ENCODE measurements at places on chromosomes 1 and 21.

GRCh38 chr1:116218922-116219321, 107.7 kb downstream of the MAB21L3 start:
- DNase-seq = no peak

DNA sequence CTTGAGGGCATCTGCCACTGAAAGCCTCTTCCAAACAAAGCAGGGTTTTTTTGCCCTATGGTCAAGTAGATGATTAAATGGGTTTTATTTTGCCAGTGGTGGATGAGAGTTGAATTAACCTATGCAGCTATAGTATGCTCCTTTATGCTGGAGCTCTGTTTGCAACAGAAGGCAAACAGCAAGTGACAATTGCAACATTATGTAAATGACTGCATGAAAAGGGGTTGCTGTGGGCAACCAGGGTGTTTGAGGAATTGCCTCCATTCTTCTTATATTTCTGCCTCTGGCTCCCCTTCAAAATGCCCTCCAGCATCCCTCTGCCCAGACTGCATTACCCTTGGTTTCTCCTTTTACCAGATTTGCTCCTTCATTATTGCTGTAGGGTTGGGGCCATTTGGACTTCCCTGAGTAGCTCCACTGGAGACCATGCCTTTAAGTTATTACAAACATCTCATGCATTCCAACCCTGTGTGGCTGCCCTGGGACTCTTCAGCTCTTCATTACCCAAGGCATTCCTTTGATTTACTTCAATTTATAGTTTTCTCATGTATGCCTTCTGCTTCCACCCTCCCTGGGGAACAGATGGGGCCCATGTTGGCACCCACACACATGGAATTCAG, 398.4 kb downstream of the PRDM2 start:
- DNase-seq = no peak

- no peak for DNase-seq
These were observed 13.0 kb downstream of the IFI6 start for GRCh38 chr1:27658951-27659496.

GRCh38 chr1:50420689-50421365, 2.4 kb downstream of the DMRTA2 start:
- no peak for DNase-seq

DNA sequence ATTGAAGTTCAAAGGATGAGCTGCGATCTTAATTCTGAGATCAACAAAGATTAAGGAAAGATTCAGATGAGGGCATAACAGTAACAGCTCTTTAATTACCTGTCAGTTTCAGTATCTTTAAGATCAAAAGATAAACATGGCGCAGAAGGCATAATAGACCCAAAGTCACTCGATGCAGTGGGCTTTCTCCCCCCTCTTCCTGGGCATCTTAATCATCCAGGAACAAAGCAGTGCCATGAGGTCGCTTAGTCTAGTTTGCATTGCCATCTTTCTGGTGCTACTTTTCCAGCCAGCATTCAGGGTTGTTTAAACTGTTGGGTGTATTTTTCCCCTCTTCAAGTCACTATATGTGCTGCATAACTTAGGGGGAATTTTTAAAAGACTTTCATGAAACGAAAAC, 72.3 kb downstream of the HUNK start:
- DNase-seq = no peak

DNA sequence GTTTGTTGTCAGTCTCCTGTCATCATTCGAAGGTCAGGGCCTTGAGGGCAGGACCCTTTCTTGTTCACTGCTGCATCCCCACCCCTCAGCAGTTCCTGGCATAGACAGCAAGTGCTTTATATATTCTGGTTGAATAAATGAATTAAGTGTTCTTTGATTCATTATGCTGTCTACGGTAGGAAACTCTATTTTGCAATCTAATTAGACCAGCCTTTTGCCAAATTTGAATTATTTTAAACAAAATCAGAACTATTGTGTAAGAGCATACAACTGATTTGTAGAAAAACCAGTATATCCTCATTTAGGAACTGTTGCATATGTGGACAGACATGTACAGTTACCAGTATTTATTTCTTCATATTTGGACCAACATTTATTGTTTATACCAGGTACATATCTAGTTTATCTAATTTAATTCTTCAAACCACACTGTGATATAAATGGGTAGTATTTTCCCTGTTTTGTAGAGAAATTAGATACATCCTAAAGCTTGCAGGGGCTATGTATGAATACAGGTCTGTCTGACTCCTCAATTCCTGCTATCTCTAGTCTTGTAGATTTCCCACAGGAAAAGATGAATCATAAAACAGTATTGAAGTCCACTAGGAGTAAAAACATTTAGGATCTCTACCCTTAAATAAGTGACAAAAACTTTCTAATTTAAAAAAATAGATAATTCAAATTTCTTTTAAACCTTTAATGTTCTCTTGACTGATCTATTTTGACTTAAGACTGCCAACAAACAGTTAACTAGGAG, 10.4 kb downstream of the MGST3 start:
- no peak for DNase-seq

- no peak for DNase-seq
These were observed 255.4 kb upstream of the PLXNA2 start for GRCh38 chr1:208499601-208500000.

GRCh38 chr1:155172732-155173477, at the start of gene KRTCAP2:
Gene KRTCAP2, minus strand, starts transcription at chr1:155173304. Its CDS starts 80 bp downstream, at chr1:155173224.
- peak; percentile 88 for DNase-seq

- no peak for DNase-seq
These were observed 178.4 kb upstream of the TMEM51 start for GRCh38 chr1:14975119-14975518.

DNA sequence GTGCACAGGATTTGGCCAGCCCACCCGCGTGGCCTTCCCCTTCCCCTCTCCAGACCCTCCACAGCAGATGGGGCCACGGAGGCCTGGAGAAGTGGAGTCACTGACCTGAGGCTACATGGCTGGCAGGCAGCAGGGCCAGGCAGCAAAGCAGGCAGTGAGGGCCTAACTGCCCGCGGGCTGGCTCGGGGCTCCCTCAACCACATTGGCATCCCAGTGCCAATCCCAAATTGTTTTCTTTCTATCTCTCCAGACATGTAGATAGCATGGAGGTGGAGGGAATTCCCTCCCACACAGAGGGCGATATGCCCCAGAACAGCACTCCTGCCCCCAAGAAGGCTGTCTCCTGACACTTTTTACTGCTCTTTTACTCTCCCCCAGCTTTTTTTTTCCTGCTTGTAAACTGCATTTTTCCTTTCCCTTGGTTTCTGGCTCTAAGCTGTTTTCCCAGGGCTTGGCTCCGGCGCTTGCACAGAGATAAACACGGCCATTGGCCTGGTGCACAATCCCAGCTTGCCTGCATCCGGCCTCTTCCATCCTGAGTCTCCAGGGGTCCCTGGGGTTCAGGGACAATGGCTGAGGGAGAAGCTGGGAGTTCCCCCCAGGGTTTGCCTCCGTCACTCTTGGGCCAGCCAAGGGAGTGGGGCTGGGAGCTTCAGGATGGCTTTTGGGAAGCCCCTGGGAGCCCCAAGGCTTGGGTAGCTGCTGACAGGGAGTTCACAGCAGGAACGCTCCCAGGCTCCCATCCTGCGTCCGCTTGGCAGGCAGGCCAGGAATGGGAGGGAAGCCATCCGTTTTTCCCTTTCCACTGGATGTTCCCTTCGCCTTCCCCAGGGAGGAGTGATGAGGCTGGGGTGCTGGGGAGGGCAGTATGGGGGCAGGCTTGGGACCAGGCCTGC, 7.0 kb downstream of the EPHX1 start:
- DNase-seq = no peak

DNA sequence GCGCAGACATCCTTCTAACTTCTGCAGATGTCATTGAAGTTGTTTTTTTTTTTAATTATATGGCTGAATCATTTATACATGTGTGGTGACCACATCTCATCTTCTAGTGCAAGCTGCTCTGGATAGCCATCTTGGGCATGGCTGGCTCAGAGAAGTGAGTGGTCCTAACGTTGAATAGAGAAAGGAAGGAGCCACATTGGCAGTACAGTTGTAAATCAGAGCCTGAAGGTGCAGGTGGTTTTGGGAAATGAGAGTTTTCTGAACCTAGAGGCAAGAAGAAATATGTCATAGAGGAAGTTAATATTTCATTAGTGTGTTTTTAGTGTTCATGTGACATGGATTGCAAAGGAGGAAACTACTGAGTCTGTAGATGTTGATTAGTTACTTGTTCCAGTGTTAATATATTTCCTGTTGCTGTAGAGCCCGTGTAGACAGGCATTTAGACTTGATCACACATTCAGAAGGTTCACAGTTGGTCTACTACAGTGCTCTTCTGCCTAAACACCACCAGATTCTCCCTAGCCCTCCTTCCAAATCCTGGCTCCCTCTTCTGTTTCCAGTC, 163.7 kb downstream of the ROR1 start:
- no peak for DNase-seq

- no peak for DNase-seq
These were observed 18.0 kb downstream of the PADI2 start for GRCh38 chr1:17101261-17101660.

DNA sequence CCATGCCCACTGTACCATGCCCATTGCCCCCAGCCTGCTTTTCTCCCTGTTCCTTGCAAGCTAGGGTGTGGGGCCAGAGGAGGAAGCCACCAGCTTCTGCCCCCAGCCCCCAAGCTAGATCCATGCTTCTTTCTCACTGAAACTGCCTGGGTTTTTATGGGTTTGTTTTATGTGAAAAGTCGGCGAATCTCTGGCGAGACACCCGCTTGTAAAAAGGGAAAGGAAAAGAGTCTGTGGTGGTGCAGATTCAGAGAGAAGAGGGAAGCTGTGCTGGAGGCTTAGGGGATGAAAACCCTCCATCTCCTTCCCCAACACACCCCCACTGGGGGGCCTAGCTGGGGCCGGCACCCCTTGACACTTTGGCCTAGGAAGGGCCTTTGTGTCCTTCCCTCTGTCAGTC, 26.2 kb downstream of the GRHL3 start:
- no peak for DNase-seq

DNA sequence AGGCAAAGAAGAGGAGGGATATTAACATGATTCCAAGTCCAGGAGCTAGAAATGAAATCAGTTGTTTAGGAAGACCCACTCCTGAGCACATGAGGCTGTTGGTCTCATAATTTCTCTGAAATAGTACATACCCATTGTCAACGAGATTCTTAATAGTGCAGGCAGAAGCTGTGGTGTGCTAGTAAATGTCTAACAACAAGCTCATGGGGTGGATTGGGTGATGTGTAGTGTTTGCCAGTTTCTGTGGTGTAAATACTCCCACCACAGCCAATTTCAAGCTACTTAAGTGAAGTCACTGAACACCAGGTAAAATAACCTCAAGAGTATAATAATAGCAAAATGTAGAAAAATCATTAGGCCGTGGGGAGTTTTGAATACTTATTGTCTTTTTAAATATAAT, 42.0 kb downstream of the SYF2 start:
- DNase-seq = no peak

DNA sequence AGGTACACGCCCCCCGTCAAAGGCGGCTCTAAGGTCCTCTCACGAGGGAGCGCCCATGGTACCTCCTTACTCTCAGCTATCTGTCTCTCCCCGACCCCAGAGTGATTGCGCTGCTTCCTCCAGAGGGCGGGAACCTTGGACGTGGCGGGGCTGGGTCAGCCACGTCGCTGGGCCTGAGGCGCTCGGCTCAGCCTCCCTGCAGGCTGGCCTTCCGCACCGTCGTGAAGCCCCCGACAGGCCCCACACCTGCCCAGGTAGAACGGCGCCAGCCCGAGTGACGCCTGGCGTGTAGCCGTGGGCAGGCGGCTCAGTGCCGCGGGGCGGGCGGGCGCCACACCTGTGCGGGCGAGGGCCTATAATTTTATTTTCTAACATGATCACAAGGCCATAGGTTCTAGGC, 122.2 kb upstream of the BEND5 start:
- DNase-seq = no peak

- no peak for DNase-seq
These were observed 610.6 kb upstream of the ZP4 start for GRCh38 chr1:238501290-238501689.

DNA sequence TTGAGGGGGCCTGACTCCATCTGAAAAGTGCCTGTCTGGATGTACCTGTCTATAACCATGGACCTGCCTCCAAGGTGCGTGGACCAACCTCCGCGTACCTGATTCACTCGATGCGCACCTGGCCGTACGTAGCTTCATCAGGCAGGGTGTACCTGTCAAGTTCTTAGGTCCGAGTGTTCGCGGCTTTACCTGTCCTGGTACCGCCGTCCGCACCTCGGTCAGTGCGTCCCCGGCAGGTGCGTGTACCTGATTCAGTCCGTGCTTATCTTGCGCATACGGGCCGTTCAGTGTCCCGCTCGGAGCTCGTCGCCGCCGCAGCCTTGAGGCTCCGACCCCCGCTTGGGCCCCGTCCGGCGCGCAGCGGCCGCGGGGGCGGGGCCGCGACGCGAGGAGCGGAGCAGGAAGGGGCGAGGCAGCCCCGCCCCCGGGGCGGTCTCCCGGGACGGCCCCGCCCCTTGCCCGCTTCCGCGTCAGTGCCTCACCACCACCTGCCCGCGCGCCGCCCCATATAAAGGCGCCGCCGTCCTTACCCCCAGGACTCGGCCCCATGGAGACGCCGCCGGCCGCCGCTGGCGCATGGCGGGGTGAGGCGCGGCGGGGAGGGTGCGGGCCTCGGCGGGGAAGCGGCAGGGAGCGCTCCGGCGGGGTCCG, at the start of gene ZC3H12A:
Gene ZC3H12A, plus strand, starts transcription at position 535 of the 651 bp plus-strand sequence. CDS start 917 bp downstream, outside the sequence.
- DNase-seq = peak; percentile 85

DNA sequence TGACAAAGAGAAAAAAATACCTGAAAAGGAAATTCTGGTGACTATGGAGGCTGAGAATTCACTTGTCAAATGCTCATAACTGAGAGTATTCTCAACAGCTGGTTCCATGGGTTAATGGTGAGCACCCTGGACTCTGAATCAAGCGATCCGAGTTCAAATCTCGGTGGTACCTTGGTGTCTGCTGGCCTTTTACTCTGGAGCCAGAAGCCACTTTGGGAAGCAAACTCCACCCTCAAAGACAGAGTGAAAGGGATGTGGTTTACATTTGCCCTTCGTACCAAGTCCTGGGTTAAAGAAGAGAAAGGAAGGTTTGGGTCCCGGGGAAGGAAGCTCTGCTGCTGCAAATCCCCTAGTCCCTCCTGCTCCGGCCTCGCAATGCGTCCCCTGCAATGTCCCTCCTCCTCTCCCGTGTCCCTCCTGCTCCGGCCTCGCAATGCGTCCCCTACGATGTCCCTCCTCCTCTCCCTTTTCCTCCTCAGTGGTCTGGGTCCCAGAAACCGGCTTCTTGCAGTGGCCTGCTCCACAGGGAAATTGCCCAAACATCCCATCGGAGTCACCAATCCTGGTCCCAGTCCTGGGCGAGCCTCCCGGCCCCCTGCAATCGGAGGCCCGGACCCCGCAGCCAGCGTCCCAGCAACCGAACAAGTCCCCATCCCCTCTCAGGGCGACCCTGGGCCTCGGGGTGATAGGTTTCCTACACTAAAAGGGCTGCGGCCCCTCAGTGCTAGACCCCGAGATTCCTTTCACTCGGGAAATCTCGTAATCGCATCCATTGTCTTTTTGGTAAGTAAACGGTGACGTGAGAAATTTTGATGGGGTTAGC, 129.4 kb downstream of the PPIAL4G start:
- no peak for DNase-seq

GRCh38 chr1:75083223-75083622, 51.0 kb upstream of the LHX8 start:
- DNase-seq = no peak

DNA sequence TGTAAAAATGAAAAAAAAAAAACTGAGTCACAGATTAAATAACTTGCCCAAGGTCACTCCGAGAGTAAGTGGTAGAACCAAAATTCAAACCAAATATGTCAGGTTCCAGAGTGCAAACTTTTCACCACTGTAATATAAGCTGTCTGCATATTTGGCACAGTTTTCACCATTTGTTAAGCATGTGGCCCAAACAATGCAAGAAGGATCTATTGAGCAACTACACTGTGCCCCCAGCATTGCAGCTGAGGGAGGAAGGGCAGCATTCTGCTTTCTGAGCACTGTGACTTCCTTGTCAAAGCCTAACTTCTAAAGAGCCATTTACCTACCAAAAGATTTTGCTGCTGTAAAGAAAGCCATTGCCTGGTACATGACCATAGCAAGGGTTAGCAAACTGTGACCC, 133.4 kb downstream of the SYT2 start:
- DNase-seq = no peak

Data from stimulated activated CD8-positive, alpha-beta memory T cell treated with anti-CD3 and anti-CD28 coated beads, Interleukin-7, amount 100 ng/mL, for 1 hour (primary cell).